ENCODE measurements at places on chromosomes 12 and 14. TPM values are rescaled to one million over a fixed set of nuclear protein-coding genes. Genes with fewer than 3 reads are reported as not detected.

The ISM2 gene
- not detected for total RNA-seq

The TAS2R30 gene
- total RNA-seq: not detected

The CPSF6 gene
- 50.9 TPM for total RNA-seq

The NGB gene
- not detected for total RNA-seq

The NOVA1 gene
- total RNA-seq: not detected

The TGM1 gene
- 0.86 TPM for total RNA-seq

The RFLNA gene
- 7.7 TPM for total RNA-seq

The LYSET gene
- 7.0 TPM for total RNA-seq

The TCL1A gene
- not detected for total RNA-seq

The OTUB2 gene
- total RNA-seq: 1.2 TPM

The RILPL1 gene
- total RNA-seq: 31.4 TPM

The OR4M1 gene
- not detected for total RNA-seq

The MYO1H gene
- not detected for total RNA-seq

The AQP2 gene
- not detected for total RNA-seq

The PPP2R5C gene
- 72.1 TPM for total RNA-seq

The PRPH gene
- 7.1 TPM for total RNA-seq

The OTX2 gene
- total RNA-seq: not detected

The MOAP1 gene
- total RNA-seq: 13.3 TPM

The CLEC9A gene
- not detected for total RNA-seq

The SELPLG gene
- total RNA-seq: 2.5 TPM

The DLK1 gene
- not detected for total RNA-seq

The KRT77 gene
- total RNA-seq: not detected

The KCNA1 gene
- not detected for total RNA-seq

The CCDC184 gene
- not detected for total RNA-seq

All from MG63 (cell line).